ENCODE measurements at places on chromosomes 7 and 10. TPM values are rescaled to one million over a fixed set of nuclear protein-coding genes. Genes with fewer than 3 reads are reported as not detected.

The PILRA gene
- 7.8 TPM for total RNA-seq

The TMEM140 gene
- total RNA-seq, result 30.1 TPM

The INA gene
- total RNA-seq, result 6.8 TPM

The RPA3 gene
- total RNA-seq, result 38.4 TPM

The LRRD1 gene
- total RNA-seq, result 0.09 TPM

The VGF gene
- total RNA-seq, result 0.46 TPM

The FGF8 gene
- not detected for total RNA-seq

The PLCE1 gene
- total RNA-seq, result 68.9 TPM

The FOXI2 gene
- total RNA-seq, result not detected

The CLEC5A gene
- total RNA-seq, result 0.41 TPM

The TMEM236 gene
- total RNA-seq, result 59.9 TPM

All from mucosa of descending colon (tissue), 3 donors.